Gastroesophageal sphincter (tissue), 4 donors: ENCODE measurements at places on chromosomes 12 and 14.

- no peak overlapping the region for H3K4me3 ChIP-seq
- H3K4me1 ChIP-seq: peaks cover 19% of the 10 kb centered on the region
- no peaks in the 10 kb centered on the region for H3K27me3 ChIP-seq
These were observed 133.4 kb downstream of the KICS2 start for GRCh38 chr12:64088431-64089349.

GRCh38 chr12:103751600-103751999 is 89.4 kb downstream of the NT5DC3 start:
- ATAC-seq: no peak
- no peak overlapping the region for H3K4me3 ChIP-seq
- H3K27me3 ChIP-seq: no peaks in the 10 kb centered on the region

- H3K4me3 ChIP-seq: no peak overlapping the region
- no peaks in the 10 kb centered on the region for H3K27me3 ChIP-seq
- no peaks in the 10 kb centered on the region for H3K4me1 ChIP-seq
These were observed 110.7 kb downstream of the SLC25A21 start for GRCh38 chr14:37061697-37062096.

DNA sequence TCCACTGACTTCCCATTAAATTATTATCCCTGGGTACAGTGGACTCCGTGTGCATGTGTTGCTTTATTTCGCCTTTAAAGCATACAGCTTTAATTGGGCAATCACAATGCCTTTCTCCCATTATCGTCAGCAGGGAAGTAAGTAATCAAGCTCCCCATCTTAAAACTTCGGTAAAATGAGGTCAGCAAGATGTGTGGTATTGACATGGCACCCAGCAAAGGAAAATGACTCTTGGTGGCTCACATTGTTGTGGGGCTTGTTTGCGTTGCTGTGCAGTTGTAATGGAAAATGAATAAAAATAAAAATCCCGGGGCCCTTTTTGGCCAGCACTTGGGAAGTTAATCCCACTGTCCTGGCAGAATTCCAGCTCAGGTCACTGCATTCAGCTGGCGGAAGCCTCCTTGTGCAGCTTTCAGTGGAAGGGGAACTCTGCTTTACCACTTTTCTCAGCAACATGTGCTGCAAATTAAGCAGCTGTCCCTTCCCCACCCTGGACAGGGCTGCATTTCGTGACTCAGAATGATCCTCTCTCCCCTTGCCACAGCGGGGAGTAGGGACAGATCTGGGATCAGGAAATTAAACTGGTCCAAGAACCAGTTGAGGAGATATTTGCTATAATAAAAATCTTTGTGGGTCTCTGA is 13.9 kb upstream of the ATP2A2 start:
- peak; percentile 65 for ATAC-seq
- peak overlapping the region; percentile 30 for H3K27ac ChIP-seq
- H3K36me3 ChIP-seq: no peaks in the 10 kb centered on the region
- no peaks in the 10 kb centered on the region for H3K27me3 ChIP-seq
- H3K4me3 ChIP-seq: no peak overlapping the region

- H3K4me1 ChIP-seq: peaks cover 20% of the 10 kb centered on the region
- H3K36me3 ChIP-seq: no peaks in the 10 kb centered on the region
- H3K4me3 ChIP-seq: no peak overlapping the region
- H3K27me3 ChIP-seq: no peaks in the 10 kb centered on the region
- ATAC-seq: no peak
These were observed 540.5 kb downstream of the DIO2 start for GRCh38 chr14:79670811-79671210.

- H3K4me3 ChIP-seq: peak overlapping the region; percentile 85
- ATAC-seq: no peak
- H3K27me3 ChIP-seq: no peaks in the 10 kb centered on the region
These were observed 1.2 kb downstream of the PITPNM2 start for GRCh38 chr12:123149501-123150274.

GRCh38 chr12:56488041-56488955 is at the start of gene GLS2:
GLS2 (minus strand) TSS chr12:56488161; CDS start chr12:56488118, 43 bp downstream.
- H3K4me1 ChIP-seq: no peaks in the 10 kb centered on the region
- H3K36me3 ChIP-seq: no peaks in the 10 kb centered on the region
- H3K4me3 ChIP-seq: peak within 1 kb of the TSS; percentile 68
- no peaks in the 10 kb centered on the region for H3K27me3 ChIP-seq
- no peak within 1 kb of the TSS for H3K27ac ChIP-seq
- ATAC-seq: peak; percentile 98

DNA sequence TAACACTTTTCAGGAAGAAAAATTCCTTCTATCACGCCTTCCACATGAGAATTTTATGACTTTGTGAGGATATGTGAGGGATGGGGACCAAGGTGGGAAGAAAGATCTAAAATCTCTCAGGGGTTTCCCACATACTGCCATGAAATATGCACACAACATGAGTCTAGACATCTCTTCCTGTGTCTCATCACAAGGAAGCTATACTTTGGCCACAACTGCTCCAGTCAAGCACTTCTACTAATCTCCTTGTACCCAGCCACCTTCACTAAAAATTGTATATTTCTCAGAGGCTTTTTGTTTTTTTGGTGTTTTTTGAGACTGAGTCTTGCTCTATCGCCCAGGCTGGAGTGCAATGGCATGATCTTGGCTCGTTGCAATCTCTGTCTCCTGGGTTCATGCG is 3.2 kb downstream of the OSBPL8 start:
- ATAC-seq: no peak
- peaks cover 4% of the 10 kb centered on the region for H3K4me1 ChIP-seq
- H3K4me3 ChIP-seq: no peak overlapping the region
- H3K27ac ChIP-seq: no peak overlapping the region
- H3K36me3 ChIP-seq: no peaks in the 10 kb centered on the region

DNA sequence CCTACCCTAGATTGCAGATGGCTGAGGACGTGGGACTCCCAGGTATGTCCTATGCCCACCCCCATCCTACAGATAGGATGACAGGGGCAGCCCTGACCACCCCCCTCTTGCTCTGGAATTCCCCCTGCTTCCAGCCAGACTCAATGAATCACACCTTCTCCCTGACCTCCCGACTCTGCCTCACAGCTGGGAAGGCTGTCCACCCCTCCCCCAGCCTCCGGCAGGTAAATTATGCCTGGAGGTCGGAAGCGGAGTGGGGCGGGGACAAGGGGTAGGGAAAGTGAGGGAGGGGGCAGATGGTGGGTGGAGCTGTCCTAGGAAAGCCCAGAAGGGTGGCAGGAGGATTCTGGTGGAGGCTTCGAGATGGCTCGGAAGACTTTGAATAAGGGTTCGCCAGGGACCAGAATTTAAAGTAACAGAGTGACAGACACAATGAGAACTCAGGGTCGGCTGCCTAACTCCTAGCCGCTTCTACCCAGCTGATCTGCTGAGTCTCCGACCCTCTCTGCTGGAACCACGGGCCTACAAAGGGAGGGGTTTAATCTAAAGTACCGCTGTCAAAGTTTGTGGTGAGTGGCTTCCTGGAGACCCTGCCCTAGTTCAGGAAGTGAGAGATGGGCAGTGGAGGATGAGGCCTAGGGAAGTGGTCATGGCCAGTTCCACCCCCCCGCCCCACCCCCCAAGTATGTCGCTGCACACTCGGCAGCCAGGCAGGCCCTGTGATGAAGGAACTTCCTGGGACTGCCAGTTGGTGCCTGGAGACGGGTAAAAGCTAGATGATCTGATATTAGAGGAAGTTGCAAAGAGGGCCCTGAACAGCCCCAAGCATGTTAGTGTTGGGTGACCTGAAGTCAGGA is 4.2 kb downstream of the PLEKHG3 start:
- ATAC-seq: peak; percentile 12
- no peaks in the 10 kb centered on the region for H3K36me3 ChIP-seq
- H3K4me1 ChIP-seq: no peaks in the 10 kb centered on the region
- H3K27me3 ChIP-seq: no peaks in the 10 kb centered on the region
- H3K27ac ChIP-seq: peak overlapping the region; percentile 71

DNA sequence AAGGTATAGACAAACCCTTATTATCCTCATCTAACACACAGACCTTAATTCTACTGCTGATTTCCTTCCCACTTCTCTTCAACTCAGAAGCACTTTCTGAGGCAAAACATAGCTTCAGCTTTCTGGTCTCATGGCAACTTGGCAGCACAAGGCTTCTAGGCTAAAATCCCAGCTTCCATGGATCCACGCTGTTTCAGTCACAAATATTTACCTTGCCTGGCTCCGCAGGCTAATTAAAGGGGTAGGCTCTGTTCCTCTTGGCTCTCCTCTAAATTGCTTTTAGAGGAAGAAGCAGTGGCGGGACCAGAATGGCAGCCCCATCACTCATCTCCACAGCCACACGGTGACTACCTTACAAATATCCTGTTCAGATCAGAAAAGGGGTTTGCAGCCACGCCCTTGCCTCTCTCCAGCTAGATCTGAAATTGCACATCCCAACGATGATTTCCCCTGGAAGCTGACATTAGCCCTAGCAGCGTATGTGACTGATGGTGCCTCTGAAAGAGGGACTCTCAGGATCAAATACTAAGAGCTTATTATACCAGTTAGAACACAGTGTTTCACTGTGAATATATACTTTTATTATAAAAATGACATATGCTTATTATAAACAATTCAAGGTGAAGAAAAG is 221.5 kb upstream of the NUDT4 start:
- H3K4me1 ChIP-seq: peaks cover 27% of the 10 kb centered on the region
- no peak overlapping the region for H3K4me3 ChIP-seq

DNA sequence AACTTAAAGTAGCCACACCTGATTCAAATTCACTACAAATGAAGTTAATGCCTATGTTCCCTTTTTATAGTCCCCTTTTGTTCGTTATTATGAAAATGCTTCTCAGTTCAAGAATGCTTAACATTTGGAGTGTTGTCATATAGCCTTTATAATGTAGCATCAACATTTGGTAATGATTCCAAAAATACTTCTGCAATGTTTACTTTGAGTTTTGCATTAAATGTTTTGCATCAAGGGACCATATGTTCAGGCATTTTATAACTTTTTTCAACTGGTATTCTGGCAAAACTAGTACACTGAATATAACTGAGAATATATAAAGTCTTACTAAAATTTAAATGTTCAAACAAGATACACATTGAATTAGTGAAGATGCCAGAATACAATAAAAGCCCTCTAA is 209.6 kb upstream of the SLC16A7 start:
- no peak for ATAC-seq
- H3K4me1 ChIP-seq: no peaks in the 10 kb centered on the region
- no peak overlapping the region for H3K27ac ChIP-seq
- H3K4me3 ChIP-seq: no peak overlapping the region
- no peaks in the 10 kb centered on the region for H3K36me3 ChIP-seq
- no peaks in the 10 kb centered on the region for H3K27me3 ChIP-seq

GRCh38 chr12:23169696-23170013 is 544.7 kb downstream of the ETNK1 start:
- H3K4me1 ChIP-seq: no peaks in the 10 kb centered on the region
- H3K4me3 ChIP-seq: no peak overlapping the region
- ATAC-seq: no peak
- no peaks in the 10 kb centered on the region for H3K27me3 ChIP-seq
- H3K27ac ChIP-seq: no peak overlapping the region
- no peaks in the 10 kb centered on the region for H3K36me3 ChIP-seq

- peak; percentile 53 for ATAC-seq
- H3K4me3 ChIP-seq: peak overlapping the region; percentile 93
- H3K4me1 ChIP-seq: peaks cover 4% of the 10 kb centered on the region
These were observed 632 bp downstream of the UBR7 start for GRCh38 chr14:93207468-93208308.

DNA sequence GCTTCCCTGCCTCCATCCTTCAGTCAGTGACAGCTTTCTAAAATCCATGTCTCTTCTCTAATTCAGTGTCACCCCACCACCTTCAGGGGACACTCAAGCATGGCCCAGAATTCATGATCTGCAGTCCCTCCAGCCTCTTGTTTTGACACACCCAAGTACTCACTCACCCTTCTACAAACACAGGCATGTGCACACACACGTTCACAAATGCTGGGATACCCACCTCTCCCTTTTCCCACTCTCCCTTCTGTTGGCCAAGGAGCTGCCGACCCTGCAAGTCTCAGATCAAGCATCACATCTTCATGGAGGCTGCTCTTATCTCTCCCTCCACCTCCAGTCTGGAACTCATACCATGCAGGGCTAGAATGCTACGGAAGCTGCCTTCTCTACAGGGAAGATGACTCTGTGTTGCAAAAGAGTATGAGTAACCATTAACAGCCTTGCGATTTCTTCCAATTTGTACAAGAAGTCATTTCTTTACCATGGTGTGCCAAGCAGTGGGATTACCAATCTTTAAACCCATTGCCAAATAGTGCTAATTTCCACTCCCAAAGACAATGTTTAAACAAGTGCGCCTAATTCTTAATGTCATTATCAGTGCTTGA is 196.1 kb downstream of the BCL11B start:
- no peak overlapping the region for H3K27ac ChIP-seq
- ATAC-seq: no peak

DNA sequence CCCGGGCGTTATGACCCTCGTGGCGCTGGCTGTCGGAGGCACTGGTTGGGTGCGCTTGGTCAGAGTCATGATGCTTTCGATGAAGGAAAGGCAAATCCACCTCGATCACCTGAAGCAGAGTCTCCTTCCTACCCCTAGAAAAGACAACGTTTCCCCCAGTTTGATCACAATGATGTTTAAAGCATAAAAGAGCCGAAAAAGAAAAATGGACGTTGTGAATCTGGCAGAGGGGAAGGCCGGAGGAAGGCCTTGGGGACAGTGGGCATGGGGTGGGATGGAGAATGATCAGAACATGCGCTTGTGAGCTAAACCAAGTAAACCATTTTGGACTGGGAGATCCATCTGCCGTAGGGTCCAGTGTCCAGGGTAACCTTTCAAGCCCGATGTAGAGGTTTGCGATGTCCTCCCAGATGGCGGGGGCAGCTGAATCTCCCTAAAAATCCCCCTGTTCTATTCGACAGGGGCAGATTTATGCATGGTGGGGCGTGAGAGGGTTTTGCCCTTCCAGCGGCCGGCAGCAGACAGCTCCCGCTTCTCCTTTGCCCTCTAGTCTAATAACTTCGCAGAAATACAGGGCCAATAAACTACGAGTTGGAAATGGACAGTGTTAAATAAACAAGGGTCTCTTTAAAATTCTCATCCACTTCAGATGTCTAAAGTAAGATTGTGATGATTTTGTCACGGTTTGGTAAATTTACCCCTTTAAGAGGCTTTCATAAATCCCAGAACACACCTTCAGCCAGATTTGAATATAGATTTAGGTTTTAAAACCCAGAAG is 2.3 kb upstream of the OTX2 start:
- peaks cover 100% of the 10 kb centered on the region for H3K27me3 ChIP-seq
- no peak for ATAC-seq
- no peak overlapping the region for H3K4me3 ChIP-seq
- H3K36me3 ChIP-seq: no peaks in the 10 kb centered on the region

GRCh38 chr12:114751712-114752111 is 67.7 kb upstream of the TBX3 start:
- no peak overlapping the region for H3K4me3 ChIP-seq
- no peaks in the 10 kb centered on the region for H3K4me1 ChIP-seq
- no peaks in the 10 kb centered on the region for H3K27me3 ChIP-seq
- H3K27ac ChIP-seq: no peak overlapping the region
- no peaks in the 10 kb centered on the region for H3K36me3 ChIP-seq

DNA sequence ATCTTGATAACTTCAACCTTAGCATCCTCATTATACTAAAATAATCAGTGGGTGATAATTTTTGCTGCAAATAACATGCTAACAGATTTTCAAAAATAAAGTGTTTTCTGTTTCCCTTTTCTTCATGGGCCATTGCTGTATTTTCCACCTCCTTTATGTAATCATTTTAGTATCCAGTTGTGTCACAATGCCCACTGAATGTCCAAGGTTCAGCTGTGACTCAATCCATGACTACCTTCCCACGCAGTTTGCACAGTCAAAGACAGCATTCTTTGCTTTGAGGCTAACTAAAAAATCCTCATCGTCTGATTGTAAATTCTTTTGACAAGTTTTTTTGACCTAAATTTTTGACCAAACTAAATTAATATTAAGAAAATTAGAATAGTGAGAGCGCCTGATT is 474.1 kb downstream of the FLRT2 start:
- H3K4me3 ChIP-seq: no peak overlapping the region
- H3K27ac ChIP-seq: no peak overlapping the region
- no peaks in the 10 kb centered on the region for H3K36me3 ChIP-seq
- ATAC-seq: no peak
- H3K4me1 ChIP-seq: no peaks in the 10 kb centered on the region
